ENCODE measurements at places on chromosomes 2 and 18. TPM values are rescaled to one million over a fixed set of nuclear protein-coding genes. Genes with fewer than 3 reads are reported as not detected.

DNA sequence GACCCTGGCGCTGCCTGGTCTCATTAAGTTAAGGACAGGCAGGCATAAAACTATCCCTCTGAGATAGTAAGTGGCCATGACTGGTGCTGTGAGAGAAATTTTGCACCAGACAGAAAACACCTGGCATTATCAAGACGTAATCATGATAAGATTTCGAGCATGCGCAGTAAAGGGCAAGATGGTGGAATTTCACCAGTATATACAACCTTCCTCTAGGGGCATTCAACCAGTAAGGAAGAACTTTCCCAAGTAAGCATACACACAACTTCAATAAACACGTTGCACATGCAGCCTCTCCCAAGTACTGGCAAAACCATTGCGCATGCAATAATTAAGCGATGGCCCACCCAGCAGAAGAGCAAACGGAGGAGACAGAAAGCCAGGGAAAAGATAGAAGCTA lies 1376.4 kb upstream of the CRIM1 start:
- H3K36me3 ChIP-seq, result no peaks in the 10 kb centered on the region
- no peaks in the 10 kb centered on the region for H3K27me3 ChIP-seq

DNA sequence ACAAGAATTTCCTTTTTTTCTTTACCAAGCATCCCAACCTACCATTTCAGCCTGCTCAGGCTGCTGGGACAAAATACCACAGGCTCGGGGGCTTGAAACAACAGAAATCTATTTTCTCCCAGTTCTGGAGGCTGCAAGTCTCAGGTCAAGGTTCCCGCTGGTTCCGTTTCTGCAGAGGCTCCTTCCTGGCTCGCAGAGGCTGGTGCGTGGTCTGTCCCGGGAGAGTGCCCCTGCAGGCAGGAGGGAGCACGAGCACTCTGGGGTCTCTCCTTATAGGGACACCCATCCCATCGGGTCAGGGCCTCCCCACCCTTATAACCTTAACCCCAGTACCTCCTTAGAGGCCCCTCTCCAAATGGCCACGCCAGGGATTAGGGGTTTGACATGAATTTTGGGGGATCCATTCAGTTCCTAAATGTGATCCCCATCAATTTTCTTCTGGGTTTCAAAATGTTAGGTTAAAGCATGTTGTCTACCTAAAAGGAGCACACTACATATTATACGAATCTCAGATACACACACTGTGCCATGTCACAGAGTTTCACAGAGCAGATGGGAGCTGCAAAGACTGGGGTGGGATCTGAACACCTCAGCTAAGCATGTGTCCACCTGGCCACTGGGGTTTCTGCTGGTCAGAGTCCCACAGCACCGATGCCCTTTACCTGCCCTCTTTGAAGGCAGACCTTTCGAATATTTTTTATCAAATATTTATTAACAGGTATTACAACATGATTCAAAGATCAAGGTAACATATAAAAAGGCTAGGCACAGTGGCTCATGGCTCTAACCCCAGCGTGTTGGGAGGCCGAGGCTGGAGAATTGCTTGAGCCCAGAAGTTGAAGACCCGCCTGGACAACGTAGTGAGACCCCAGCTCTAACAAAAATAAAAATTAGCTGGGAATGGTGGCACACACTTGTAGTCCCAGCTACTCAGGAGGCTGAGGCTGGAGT lies 17.6 kb upstream of the ADI1 start:
- no peaks in the 10 kb centered on the region for H3K36me3 ChIP-seq
- peak overlapping the region; percentile 31 for H3K4me3 ChIP-seq
- H3K27ac ChIP-seq, result peak overlapping the region; percentile 28
- H3K4me1 ChIP-seq, result peaks cover 12% of the 10 kb centered on the region

GRCh38 chr18:42670860-42671259 lies 444.6 kb downstream of the RIT2 start:
- H3K27me3 ChIP-seq, result no peaks in the 10 kb centered on the region
- peaks cover 44% of the 10 kb centered on the region for H3K4me1 ChIP-seq
- H3K36me3 ChIP-seq, result no peaks in the 10 kb centered on the region
- H3K27ac ChIP-seq, result no peak overlapping the region
- H3K4me3 ChIP-seq, result no peak overlapping the region
- no peak for DNase-seq

DNA sequence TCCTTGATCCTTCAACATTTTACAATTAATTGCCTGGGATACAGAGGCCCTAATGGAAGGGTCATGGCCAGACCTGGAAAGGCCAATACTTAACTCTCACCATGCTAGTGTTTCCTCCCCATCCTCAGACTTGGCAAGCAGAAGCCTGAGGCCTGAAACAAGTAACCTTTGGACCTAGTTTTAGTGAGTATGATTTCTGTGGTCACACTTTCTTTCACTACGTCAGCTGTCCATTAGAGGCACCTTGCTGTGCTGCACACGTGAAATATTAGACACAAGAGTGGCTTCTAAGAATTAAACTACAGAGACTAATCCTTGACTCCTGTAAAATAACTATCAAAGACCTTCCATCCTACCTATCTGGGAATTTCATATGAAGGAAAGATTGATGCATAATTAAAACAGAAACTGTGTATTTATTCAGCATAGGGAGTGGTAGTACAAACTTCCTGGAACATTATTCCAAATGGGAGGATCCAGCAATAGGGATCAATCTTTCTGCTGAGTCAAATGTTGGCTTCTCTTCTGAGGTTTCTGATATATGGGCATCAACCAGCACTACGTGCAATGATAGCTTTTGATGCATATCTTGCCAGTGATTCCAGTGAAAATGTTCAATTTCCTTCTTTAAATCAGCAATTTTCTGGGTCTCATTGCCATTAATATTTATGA lies 249.7 kb downstream of the IKZF2 start:
- no peak overlapping the region for H3K4me3 ChIP-seq
- H3K36me3 ChIP-seq, result no peaks in the 10 kb centered on the region
- no peak for DNase-seq
- H3K27ac ChIP-seq, result no peak overlapping the region

DNA sequence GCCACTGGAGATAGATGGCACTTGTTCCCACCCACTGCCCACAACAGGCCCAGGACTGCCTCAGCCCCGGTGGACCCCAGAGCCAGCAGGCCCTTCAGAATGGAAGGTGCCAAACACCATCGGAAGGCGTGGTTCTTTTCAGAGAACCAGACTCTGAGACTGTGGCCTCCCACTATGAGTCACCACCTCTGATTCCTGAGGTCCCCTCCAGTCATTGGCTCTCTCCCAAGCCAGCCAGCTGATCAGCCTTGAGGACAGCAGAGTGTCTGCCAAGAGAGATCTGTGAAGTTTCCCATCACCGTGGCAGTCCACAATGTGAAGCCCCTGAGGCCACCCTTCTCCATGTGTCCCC lies 10.4 kb upstream of the MAP3K2 start:
- no peaks in the 10 kb centered on the region for H3K4me1 ChIP-seq
- H3K27ac ChIP-seq, result peak overlapping the region; percentile 75
- DNase-seq, result no peak
- H3K36me3 ChIP-seq, result peaks cover 5% of the 10 kb centered on the region

DNA sequence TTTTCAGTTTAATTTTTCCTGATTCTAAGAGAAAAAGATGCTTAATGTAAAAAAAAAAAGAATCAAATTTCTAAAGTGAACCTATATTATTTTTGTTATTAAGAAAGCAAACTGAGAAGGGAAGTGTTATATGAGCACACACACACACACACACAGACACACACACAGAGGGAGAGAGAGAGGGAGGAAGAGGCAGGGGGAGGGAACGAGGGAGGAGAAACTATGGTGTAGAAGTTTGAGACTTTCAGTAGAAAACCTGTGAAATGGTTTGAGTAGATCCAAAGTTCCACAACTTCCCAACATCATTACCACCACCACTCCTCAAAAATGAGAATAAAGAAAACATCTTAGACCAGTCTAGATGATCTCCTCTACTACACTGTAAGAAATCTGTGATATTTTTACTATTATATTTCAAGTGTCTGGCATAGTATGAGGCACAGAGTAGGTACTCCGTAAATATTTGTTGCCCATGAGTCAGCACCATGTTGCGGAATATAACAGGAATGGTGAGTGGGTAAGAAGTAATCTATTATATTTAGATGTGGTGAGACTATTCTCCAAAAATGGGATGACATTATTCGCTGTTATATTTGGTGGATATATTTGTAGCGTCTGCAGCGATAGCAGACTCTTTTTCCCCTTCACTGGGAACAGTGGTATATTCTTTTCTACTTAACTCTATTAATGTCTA lies 149.4 kb upstream of the DNMT3A start:
- no peaks in the 10 kb centered on the region for H3K4me1 ChIP-seq
- H3K27me3 ChIP-seq, result no peaks in the 10 kb centered on the region
- no peak for DNase-seq
- no peak overlapping the region for H3K27ac ChIP-seq
- H3K4me3 ChIP-seq, result no peak overlapping the region
- peaks cover 3% of the 10 kb centered on the region for H3K36me3 ChIP-seq

DNA sequence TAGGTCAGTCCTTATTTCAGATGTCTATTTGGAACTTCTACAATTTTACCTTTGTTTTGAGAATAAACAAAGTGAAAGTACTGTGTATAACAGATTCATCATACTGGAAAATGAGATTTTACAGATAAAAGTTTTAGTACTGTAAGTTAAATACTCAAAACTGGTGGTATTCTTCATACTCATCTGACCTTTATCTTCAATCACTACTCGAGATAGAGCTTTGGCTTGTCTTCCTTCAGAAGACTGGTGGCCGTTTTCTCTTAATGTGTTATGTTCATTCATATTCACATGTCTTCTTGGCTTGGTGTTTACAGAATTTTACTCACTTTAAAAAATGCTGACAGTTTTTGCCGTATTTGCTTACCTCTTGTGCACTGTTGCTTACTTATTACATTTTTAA lies 2.1 kb downstream of the SPOPL start:
- peaks cover 35% of the 10 kb centered on the region for H3K4me1 ChIP-seq
- no peak overlapping the region for H3K27ac ChIP-seq
- H3K4me3 ChIP-seq, result peak overlapping the region; percentile 97
- no peak for DNase-seq
- H3K36me3 ChIP-seq, result no peaks in the 10 kb centered on the region

- H3K27me3 ChIP-seq, result peaks cover 10% of the 10 kb centered on the region
- peaks cover 14% of the 10 kb centered on the region for H3K4me1 ChIP-seq
- H3K36me3 ChIP-seq, result no peaks in the 10 kb centered on the region
- H3K4me3 ChIP-seq, result no peak overlapping the region
- no peak overlapping the region for H3K27ac ChIP-seq
Observed at GRCh38 chr2:19670303-19670702, 231.5 kb downstream of the TTC32 start.

DNA sequence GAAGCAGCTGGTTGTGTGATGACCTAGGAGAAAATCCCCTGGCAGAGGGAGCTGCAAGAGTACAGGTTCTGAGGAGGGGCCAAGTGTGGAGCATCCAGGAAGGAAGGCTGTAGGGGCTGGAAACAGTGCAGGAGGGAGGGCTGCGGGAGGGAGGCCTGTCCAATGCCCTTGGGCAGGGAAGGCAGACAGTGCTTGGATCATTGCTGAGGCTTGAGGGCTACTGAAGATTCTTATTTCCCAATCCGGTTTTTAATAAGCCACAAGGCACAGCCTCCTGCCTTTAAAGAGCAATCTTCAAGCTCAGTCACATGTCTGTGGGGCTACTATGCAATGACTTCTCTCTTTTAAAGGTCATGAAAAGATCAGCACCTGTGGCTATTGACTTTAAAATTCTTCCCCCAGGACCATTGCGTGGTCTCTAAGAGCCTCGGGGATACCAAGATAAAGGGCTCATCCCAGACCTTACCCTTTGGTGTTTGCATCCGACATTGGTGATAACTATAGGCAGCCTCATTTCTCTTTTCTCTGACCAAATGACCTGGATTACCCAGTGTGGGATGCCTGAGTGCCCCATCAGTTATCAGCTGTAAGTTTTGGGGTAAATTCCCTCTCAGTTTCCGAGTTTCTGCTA lies 149.6 kb downstream of the DOCK10 start:
- no peaks in the 10 kb centered on the region for H3K4me1 ChIP-seq
- H3K27me3 ChIP-seq, result no peaks in the 10 kb centered on the region
- H3K27ac ChIP-seq, result no peak overlapping the region
- H3K36me3 ChIP-seq, result peaks cover 9% of the 10 kb centered on the region

DNA sequence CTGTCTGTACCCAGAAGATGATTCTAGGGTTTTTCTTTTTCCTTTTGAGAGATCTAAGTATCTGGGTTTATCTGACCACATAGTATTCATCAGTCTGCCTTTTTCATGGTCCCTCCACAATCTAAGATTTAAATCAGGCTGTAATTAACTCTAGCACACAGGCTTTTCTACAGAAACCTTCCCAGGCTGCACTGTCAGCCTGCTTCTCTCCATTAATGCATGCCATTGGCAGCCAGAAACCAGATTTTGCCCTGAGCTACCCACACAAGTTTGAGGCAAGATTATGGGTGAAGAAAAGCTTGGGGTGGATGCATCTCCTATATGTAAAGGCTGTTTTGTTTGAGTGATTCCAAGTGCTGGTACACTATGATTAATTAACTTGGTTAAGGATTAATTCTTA lies 45.7 kb upstream of the EML4 start:
- H3K4me3 ChIP-seq, result no peak overlapping the region
- DNase-seq, result no peak
- no peaks in the 10 kb centered on the region for H3K27me3 ChIP-seq
- no peak overlapping the region for H3K27ac ChIP-seq
- peaks cover 5% of the 10 kb centered on the region for H3K4me1 ChIP-seq

- H3K4me1 ChIP-seq, result peaks cover 67% of the 10 kb centered on the region
- H3K36me3 ChIP-seq, result peaks cover 14% of the 10 kb centered on the region
- no peaks in the 10 kb centered on the region for H3K27me3 ChIP-seq
- H3K4me3 ChIP-seq, result no peak overlapping the region
- no peak overlapping the region for H3K27ac ChIP-seq
Observed at GRCh38 chr2:9613291-9613690, 17.5 kb downstream of the YWHAQ start.

- H3K36me3 ChIP-seq, result peaks cover 4% of the 10 kb centered on the region
- H3K27me3 ChIP-seq, result no peaks in the 10 kb centered on the region
- DNase-seq, result peak; percentile 66
- H3K27ac ChIP-seq, result no peak overlapping the region
Observed at GRCh38 chr2:172465417-172466334, 38.3 kb downstream of the ITGA6 start.

The LGALSL gene
- total RNA-seq, result 29.1 TPM

The CHRNG gene
- not detected for total RNA-seq

The UGT1A5 gene
- not detected for total RNA-seq

The IL18R1 gene
- total RNA-seq, result not detected

The RNF144A gene
- total RNA-seq, result 49.6 TPM
